Sciatic nerve (tissue), 2 donors: ENCODE measurements at places on chromosomes 2 and 18.

DNA sequence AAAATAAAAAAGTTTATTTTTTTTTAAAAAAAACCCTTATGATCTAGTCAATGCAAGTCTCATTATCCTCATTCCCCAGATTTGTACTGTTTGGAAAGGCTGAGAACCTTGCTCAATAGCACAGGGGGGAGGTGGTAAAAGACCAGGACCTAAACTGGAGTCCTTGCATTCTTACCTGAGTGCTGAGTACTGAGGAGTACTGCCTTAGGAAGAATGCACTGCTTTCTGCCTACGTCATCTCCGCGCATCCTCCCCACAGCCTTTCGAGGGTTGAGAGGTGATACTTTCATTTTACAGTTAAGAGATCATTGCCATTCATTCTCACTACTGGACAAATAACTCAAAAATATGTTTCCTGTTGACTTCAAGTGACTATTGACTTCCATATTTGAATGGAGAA lies 73.8 kb downstream of the MAP3K20 start:
- DNase-seq, result no peak

GRCh38 chr18:27211569-27211968 lies 26.5 kb upstream of the CHST9 start:
- no peak for DNase-seq

- DNase-seq, result no peak
These were observed 1139.5 kb downstream of the BCL11A start for GRCh38 chr2:59413751-59414570.

GRCh38 chr2:150811259-150811855 lies 323.9 kb upstream of the RND3 start:
- DNase-seq, result no peak

DNA sequence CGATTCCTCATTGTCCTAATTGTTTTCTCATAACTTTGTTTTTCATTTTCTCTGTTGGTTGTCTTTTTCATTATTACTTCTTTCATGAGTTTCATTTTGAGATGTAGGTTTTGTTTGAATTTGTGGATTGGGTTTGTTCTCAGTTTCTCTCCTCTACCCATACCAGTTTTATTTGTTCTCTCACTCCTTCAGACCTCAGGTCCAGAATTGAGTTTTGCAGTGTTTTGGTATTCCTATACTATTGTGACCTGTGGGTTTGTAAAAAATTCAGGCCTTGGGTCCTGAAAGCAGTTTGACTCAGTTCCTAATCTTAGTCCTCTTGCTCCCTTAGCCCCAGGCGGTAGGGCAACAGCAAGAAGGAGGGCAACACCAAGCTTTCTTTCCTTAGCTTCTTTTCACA lies 28.3 kb upstream of the UBE2E3 start:
- DNase-seq, result no peak

DNA sequence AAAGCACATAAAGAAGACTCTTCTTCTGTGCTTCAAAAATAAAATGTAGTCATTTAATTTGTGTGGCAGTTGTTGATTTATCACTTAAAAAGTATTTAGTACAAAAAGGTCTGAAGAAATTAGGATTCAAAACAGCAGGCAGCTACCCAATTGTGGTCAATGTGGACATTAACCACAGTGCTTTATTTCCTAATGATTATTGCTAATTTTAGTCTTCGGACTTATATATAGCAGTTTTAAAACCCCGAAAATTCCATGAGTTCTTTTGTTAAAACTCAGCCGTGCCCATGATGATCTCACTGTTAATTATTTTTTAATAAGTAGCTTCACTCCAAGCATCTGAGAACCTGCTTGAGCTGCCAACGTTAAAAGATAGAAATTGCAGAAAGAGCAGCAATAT lies 594.3 kb downstream of the STK39 start:
- DNase-seq, result no peak

DNA sequence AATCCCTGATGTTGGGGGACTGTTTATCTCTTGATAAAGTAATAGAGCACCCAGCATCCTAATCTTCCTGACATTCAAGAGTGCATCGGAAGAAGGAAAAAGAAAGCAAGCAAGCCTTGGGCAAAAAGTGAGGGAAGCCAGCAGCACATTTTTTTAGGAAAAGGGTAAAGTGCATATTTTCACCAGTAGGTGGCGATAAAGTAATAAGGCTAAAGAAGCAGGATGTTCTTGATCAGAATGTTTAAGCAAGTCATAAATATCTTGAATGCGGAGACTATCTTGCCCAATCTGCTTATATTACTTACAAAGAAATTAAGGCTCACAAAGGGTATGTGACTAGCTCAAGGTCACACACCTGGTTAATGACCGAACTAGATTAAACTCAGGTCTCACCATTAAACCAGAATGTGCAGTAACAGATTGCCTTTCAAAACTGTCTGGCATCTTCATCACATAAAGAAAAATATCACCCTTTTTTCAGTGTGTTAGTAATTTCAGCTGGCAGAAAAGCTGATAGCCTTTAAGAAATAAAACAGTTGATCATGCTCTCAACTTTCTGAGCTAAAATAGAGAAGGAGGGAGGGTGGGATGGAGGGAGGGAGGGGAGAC lies 83.8 kb downstream of the VIT start:
- DNase-seq, result no peak

DNA sequence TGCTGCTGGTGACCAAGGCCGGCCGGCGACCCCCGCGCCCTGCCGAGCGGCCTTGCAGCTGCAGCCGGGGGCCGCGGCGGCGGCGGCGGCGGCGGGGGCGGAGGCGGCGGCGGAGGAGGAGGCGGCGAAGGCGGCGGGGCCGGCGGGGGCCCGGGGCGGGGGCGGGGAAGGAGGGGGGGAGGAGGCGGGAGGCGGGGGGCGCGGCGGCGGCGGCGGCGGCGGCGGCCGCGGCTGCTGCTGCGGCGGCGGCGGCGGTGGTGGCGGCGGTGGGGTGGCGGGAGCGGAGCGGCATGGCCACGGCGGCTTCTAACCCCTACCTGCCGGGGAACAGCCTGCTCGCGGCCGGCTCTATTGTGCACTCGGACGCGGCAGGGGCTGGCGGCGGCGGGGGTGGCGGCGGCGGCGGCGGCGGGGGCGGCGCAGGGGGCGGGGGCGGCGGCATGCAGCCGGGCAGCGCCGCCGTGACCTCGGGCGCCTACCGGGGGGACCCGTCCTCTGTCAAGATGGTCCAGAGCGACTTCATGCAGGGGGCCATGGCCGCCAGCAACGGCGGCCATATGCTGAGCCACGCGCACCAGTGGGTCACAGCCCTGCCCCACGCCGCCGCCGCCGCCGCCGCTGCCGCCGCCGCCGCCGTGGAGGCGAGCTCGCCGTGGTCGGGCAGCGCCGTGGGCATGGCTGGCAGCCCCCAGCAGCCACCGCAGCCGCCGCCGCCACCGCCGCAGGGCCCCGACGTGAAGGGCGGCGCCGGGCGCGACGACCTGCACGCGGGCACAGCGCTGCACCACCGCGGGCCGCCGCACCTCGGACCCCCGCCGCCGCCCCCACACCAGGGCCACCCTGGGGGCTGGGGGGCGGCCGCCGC lies 1.5 kb downstream of the POU3F3 start:
- no peak for DNase-seq

GRCh38 chr18:48540251-48541025 lies 1.6 kb downstream of the CTIF start:
- DNase-seq, result peak; percentile 79

GRCh38 chr18:48446582-48447225 lies 37.5 kb upstream of the ZBTB7C start:
- DNase-seq, result peak; percentile 93

GRCh38 chr2:137888845-137889244 lies 75.4 kb upstream of the HNMT start:
- DNase-seq, result no peak

- DNase-seq, result no peak
These were observed 17.8 kb upstream of the RPRD1A start for GRCh38 chr18:36085195-36085594.
